ENCODE measurements at places on chromosomes 6 and 20.

- DNase-seq = no peak
These were observed 212.6 kb downstream of the KIF16B start for GRCh38 chr20:16360668-16361067.

GRCh38 chr6:113451049-113451448, 406.1 kb upstream of the MARCKS start:
- no peak for DNase-seq

DNA sequence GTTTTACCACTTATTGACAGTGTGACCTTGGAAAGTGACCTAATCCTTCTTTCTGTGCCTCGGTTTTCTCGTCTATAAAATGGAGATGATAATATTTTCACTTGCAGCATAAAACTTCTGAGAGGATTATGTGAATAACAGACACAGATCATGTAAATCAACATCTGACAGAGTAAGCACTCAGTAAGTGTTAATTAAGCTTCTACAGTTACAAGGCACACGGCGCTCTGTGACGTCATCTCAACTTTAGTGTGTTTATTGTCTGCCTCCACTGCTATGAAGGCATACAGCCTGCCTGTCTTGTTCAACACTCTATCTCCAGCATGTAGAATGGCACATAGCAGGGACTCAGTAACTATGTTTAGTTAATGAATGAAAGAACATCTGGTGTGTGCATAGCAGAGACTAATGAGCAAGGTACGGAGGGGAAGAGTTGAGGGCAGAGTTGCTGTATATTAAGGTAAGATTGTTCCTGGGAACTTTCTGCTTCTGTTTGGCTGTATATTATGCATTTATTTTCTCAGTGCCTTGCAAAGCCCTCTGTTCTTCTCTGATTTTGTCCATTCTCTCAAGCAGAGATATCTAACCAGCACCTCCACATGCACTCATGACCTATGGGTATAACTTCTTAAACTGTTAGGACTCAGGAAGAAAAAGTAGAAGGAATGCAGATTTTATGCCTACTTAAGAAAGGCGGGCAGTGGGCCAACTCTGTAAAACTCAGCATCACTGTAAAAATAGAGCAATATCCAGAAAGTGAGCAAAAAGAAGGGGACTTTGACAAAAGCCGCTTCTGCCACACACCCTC, 66.4 kb upstream of the STMND1 start:
- DNase-seq = no peak

GRCh38 chr20:48892891-48893290, 28.6 kb upstream of the ARFGEF2 start:
- DNase-seq = no peak

DNA sequence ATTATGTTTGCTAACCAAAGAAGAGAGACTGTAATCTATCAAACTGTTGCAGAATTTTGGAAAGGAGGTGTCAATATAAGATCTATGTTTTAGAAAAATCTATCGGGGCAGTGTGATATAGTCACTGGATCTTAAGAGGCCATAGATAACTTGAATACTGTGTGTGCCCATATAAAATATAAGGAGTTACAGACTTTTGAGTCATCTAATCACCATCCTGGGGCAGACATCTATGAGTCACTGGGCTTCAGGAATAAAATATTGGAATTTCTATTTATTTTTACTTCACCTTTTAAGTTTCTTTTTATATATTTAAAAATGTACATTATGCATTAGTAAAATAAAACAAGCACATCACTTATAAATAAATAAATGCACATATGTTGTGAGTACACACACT, 509.3 kb upstream of the MAN1A1 start:
- no peak for DNase-seq

- DNase-seq = no peak
These were observed 119.9 kb upstream of the ZNF217 start for GRCh38 chr20:53713328-53714056.

DNA sequence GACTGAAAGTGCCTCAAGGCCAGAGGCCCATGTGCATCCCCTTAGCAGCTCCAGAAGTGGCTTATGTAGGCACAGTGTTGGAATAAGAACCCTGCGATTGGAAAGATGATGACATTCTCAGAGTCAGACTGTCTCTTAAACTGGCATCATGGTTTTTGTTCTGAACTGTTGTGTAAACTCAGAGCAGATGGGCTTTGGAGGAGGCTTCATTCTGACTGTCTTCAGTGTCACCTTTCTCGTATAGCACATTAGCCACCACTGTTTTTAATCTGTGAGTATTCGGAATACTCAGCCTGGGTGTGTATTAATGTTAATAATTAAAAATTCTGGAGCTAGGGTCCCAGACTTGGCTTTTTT, 140.9 kb downstream of the JARID2 start:
- no peak for DNase-seq

DNA sequence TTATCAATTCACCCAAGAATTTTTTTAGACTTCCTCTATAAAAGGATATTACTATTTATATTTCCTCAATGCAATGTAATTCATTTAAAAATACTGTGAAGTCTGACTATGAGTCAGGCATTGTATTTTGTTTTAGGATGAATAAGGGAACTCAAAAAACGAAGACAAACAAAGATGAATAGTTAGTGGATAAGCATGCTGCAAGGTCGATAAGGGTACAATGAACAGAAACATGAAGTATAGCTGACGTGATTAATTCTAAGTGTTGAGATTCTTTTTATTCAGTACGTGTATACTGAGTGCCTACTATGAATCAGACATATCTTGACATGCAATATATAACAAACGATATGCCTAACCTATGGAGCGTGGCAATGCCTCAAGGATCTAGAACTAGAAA, 105.4 kb downstream of the PDE10A start:
- no peak for DNase-seq

DNA sequence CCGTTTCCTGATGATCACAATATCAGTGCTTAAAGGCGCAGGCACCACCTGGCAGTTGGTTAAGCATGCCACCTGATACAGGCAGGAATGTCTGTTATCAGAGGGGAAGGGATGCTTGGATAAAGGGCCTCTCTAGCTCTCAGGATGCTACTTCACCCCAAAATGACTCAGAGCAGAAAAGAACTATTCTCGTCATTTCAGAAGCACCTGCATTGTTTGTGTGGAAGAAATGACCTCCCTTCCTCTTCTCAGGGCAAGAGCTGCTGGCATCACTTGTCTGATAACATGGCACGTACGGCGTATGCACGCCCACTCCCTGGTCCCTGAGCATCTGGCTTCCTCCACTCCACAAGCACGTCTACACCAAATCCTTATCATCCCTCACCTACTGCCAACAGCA, 47.3 kb downstream of the ATP9A start:
- no peak for DNase-seq

DNA sequence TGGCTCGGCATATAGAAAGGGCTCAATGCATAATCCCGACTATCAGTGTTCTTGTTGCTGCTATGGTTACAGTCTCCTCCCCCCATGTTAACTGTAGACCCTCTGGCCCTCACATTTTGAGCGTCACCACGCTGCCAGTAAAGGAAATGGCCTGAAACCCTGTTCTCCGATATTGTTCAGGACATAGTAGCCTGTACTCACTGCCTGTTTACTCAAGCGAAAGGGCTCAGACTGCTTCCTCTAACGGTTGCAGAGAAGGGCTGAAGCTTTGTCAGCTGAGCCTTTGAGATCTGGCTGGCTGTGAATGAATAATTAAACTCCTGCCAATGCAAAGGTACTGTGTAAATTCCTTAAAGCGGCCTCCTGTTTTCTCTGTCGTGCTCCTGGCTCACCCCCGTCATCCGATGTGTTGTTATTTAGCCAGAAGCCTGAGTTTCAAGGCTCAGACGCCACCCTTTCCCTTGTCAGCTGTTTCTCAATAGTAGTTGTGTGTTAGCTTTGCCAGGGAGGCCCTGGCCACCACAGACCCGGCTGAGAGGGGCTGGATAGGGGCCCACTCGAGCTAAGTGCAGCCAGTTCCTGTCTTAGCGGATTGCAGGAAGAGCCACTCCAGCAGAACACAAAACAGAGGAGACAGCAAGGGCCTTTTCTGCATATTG, 31.2 kb upstream of the RALGAPA2 start:
- DNase-seq = no peak

DNA sequence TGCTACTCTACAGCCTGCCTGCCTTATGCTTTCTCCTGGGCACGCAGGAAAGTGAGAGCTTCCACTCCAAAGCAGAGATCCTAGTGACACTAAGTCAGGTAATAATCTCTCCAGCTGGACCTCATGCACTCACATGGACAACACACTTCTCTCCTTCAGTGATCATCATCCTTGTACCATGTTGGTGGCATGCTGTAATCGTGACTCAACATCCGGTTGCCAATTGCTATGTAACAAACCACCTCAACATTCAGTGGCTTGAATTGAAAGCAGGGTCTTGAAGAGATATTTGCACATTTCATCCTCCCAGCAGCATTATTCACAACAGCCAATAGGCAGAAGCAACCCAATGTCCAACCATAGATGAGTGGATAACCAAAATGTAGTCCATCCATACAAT, 40.3 kb upstream of the PPP1R3G start:
- no peak for DNase-seq

GRCh38 chr6:13400772-13401171, 72.4 kb upstream of the TBC1D7 start:
- DNase-seq = no peak

GRCh38 chr20:44646641-44647274, 4.7 kb downstream of the ADA start:
- no peak for DNase-seq

DNA sequence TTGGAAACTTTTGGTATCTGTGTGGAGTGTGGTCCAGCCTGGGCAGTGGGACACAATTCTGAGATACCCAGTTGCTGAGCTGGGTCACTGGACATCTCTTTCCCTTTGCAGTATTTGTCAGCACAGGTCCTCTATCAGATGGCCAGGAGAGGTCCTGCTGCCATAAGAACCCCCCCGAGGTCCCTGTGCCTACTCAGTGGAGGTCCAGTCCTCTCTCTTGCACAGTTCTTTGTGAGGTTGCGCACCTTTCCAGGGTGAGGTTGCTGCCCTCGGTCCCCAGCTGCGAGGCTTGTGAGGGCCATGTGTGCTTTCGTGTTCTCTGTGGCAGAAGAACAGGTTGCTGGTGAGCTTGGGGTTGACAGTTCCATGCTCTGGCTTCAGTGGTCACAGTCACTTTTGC, 320.6 kb downstream of the QKI start:
- DNase-seq = no peak

DNA sequence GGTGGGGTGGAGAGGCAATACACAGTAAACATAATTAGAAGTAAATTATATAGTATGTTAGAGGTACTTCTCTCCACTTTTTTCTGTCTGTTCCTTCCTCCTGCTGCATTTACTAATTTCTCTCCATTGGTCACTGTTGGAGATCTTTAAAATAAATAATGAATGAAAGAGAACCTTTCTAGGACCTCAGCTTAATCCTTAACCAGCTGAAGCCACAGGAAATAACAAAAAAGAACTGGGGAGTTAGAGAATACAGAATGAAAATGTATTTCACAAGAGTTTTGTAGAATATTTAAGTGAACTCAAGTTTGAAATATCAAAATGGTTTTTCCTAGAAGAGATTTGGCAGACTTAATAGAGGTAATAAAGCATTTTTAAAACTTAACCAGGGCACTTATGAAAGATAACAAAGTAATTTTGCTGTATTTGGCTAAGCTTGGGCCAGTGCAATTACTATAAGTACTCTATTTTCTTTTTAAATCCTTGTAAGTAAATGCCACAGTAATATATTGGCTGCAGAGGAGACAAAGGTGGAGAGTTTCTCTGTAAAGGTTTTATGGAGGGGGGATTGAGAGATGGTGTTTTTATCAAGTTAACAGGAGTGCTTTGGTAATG, 405.0 kb downstream of the CDKAL1 start:
- DNase-seq = no peak

- no peak for DNase-seq
These were observed 1.3 kb downstream of the MYL9 start for GRCh38 chr20:36542516-36543183.

DNA sequence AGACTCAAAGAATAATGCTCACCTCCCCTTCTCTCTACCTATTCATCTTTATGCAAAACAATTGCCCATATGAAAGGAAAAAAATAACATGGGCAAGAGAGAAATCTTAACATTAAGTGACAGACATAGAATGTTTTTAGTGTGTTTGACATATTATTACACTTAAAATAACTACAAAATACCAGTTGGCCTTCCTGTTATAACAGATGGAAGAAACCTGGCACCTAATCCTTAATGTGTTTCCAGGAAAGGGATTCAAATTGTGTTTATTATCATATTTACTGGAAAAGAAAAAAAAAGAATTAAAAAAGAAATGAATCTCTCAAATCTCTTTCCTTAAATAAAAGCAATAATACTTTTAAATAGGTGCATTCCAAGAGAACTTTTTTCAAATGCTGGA, 158.6 kb downstream of the LAMP5 start:
- no peak for DNase-seq

GRCh38 chr6:8860671-8861070, 425.3 kb upstream of the SLC35B3 start:
- no peak for DNase-seq

DNA sequence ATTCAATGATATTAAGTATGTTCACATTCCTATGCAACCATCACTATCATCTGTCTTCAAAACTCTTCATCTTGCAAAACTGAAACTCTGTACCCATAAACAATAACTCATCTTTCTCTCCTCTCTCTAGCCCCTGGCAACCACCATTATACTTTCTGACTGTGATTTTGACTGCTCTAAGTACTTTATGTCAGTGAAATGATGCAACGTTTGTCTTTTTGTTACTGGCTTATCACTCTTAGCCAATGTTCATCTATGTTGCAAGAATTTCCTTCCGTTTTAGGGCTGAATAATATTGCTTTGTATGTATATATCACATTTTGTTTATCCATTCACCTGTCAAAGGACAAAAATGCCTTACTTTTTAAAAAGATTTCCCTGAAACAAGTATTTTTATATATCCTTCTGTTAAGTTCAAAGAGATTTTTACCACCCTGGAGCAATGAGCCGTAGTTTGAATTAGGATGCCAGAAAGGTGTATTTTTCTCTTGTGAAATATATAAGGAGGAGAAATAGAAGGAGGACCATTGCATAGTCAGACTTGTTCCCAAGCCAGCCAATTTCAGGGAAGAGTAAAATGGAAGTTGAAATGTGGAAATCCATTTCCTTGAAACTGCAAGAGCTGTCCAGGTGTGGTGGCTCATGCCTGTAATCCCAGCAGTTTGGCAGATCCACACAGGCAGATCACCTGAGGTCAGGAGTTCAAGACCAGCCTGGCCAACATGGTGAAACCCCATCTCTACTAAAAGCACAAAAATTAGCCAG, 4.0 kb upstream of the CGAS start:
- no peak for DNase-seq

GRCh38 chr20:6562111-6562510, 205.4 kb upstream of the BMP2 start:
- DNase-seq = peak; percentile 11

- DNase-seq = no peak
These were observed 42.2 kb upstream of the NCOA3 start for GRCh38 chr20:47459344-47460073.
